ENCODE measurements at places on chromosomes 1 and 21.

GRCh38 chr1:96416701-96417444 is 304.7 kb upstream of the PTBP2 start:
- peak; percentile 27 for DNase-seq

DNA sequence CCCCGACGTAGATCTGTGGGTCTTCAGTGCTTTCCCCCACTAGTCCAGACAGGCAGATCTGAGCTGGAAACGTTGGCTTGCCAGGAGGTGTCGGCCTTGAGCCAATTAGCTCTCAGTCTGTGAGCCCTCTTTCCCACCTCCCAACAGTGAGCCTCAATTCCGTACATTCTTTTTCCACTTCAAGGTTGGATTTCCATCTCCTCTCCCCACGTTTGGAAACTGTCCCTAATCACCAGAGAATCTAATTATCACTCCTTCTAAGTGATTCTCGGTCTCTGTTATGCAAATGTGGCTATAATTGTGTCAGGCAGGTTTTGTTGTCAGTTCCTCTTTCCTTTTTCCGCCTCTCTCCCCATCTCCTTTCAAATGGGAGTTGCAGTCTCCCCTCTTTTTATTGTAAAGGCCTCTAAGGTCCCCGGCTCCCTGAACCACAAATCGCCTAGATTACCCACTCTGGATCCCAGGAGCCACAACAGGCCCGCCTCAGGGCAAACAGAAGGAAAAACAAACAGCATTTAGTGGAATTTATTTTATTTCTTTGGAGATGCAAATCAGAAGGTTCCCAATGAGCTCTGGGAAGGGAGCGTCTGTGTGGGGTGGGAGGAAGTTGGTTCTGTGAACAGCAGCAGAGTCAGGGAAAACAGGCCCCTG is 29.4 kb upstream of the LRRN2 start:
- DNase-seq = peak; percentile 42

GRCh38 chr21:34552360-34553098 is 40.5 kb upstream of the KCNE1 start:
- no peak for DNase-seq

- no peak for DNase-seq
Measured at GRCh38 chr1:233491953-233492620, 121.8 kb upstream of the KCNK1 start.

- no peak for DNase-seq
Measured at GRCh38 chr1:215597961-215598360, 30.9 kb downstream of the KCTD3 start.

- DNase-seq = no peak
Measured at GRCh38 chr1:240619906-240620621, 8.1 kb upstream of the GREM2 start.

GRCh38 chr1:118186026-118186425 is 998 bp upstream of the SPAG17 start:
- DNase-seq = no peak

GRCh38 chr1:44895919-44896734 is 53.1 kb upstream of the PTCH2 start:
- DNase-seq = no peak

- DNase-seq = no peak
Measured at GRCh38 chr1:87632232-87632631, 303.6 kb downstream of the LMO4 start.

- DNase-seq = peak; percentile 48
Measured at GRCh38 chr1:232952514-232953499, 2.4 kb downstream of the NTPCR start.

GRCh38 chr1:188641566-188642211 is 1812.9 kb downstream of the PLA2G4A start:
- no peak for DNase-seq

DNA sequence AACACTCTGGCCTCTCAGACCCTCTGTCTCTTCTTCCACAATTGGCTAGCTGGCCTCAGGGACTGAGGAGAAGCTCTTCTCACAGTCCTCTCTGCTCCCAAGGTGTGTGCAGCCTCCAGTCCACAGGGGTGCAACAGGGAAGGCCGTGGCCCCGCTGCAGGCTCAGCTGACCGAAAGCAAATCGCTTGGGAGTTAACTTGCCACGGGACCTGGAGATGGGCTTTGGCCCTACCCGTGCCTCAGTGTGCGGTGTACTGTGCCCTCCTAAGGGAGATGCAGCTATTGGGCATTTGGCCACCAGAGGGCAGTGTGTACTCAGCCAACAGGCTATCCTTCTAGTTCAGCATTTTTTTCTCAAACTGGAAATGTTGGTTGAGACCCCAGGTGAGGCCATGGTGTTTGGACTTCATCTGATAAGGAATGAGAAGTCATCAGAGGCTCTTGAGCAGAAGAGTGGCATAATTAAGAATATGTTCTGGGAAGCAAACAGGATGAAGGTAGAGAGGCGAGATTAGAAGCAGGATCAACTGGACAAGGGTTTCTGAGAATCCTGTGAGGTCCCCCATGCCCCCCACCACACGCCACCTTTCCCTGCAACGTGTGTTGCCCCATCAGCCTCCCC is 42.5 kb upstream of the TMEM125 start:
- peak; percentile 78 for DNase-seq

DNA sequence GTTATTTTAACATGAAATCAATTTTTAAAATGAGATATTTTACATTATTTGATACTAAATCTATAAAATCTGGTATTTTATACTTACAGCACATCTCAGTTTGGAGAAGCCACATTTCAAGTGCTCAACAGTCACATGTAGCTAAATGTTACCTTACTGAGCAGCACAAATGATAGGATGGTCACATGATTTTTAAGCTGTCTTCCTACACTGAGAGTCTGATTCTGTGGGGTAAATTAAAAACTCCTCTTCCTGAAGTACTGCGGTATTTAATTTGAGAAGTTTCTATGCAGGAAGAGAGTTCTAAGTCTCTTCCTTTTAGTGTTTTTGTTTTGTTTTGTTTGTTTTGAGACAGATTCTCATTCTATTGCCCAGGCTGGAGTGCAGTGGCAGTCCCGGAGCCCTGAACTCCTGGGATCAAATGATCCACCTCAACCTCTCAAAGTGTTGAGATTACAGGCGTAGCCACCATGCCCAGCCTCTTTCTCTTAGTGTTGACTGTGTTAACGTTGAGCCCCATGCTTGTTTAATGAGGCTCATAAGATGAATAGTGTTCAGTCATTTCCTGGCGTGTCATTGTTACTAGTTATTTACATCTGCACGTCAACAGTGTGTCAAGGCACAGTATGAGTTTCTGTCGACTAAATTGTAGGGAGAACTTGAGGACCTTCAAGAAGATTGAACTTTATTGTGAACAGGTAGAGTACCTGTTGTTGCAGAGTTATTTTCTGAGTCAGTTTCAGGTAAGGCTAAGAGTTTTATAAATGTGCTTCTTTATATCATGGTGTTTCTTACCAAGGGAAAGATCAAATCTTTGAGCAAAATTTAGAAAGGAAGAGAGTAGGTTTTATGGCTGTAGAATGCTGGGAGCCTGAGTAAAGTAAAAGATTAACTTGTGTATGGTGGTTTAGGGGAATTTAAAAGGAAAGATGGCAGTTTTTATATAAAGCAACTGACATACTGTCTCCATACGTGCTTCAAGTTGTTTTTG is 3.3 kb downstream of the CNST start:
- peak; percentile 46 for DNase-seq

DNA sequence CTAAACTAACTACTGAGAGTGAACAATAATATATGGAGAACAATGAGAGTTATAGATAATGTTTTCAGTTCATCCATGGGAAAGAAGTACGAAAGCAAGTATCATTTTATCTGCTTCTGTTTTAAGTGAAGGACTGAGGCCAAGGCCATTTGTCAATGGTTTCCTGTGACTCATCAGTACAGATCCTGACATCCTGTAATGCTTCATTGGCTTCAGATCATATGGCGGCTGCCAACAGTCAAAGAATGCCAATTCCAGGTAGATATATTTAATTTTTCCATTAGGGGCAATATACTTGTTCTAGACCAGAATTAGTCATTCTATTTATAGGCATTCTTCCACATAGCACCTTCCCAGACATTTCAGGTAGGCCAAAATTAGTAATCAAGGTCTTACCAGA is 97.3 kb downstream of the USH2A start:
- no peak for DNase-seq

DNA sequence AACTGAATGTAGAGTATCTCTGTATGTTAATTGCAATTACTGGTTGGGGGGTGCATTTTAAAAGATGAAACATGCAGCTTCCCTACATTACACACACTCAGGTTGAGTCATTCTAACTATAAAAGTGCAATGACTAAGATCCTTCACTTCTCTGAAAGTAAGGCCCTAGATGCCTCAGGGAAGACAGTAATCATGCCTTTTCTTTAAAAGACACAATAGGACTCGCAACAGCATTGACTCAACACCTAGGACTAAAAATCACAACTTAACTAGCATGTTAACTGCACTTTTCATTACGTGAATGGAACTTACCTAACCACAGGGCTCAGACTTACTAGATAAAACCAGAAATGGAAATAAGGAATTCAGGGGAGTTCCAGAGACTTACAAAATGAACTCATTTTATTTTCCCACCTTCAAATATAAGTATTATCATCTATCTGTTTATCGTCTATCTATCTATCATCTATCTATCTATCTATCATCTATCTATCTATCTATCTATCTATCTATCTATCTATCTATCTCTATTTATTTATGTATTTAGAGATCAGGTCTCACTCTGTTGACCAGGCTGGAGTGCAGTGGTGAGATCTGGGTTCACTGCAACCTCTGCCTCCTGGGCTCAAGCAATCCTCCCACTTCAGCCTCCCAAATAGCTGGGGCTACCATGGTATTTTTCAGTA is 47.8 kb downstream of the CHML start:
- no peak for DNase-seq

- DNase-seq = no peak
Measured at GRCh38 chr1:100178091-100178490, at the start of gene LRRC39. Gene LRRC39 (minus strand): TSS chr1:100178256. CDS start chr1:100168516, 9,740 bp downstream.

DNA sequence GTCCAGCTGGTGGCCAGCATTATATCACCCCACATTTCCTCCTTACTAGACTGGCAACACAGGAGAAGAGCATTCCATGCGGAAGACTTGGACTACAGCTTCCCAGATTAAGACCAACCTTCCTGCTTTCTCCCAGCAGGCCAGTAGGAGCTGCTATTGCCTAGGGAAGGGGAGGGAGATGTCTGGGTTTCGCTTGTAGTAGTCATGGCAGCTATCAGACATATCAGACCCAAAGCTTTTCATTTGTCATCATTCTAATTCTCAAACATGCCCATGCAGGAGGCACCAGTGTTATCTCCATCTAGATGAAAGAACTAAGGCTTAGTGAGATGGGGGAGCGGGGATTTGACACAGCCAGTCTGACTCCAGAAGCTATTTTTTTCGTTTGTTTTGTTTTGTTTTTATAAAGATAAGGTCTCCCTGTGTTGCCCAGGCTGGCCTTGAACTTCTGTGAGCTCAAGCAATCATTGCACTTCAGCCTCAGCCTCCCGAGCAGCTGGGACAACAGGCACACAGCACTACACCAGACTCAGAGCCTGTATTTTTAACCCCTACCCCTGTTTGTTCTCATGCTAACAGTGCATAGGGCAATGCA is 4.5 kb downstream of the PLA2G2A start:
- DNase-seq = peak; percentile 46

DNA sequence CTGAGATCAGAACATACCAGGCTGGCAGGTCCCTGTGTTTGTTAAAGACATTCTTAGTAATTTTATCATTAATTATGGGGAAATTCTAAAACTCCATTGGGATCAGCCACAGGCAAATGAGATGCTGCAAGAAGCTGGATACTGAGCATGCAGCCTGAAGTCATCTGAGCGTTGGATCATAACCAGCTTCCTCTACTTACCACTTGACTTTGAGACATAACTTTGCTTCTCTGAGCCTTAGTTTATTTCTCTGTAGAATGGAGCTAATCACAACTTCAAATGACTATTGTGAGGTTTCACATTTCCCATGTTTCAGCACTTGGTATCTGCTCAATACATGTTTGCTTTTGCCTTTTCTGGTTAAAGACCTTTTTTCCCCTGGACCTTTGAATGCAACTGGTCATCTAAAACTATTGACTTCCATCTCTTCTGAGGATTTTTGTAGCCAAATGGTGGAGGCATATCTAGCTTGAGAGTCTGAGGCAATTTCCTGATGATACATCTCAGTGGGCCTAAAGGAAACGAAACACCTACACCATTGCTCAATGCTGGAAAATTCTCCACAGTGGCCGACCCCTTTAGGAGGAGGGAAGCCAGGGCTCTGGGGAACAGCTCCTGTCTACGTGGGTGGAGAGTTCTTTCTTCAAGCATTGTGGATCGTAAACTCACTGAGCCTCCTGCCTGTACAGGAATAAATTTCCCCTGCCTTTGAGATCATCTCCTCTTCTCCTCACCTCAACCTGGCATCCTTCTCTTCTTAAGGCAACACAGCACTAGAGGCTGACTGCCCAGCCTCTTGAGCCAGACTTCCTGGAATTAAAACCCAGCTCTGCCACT is 109.1 kb upstream of the HOOK1 start:
- no peak for DNase-seq

GRCh38 chr21:28632755-28633408 is 359.8 kb downstream of the LTN1 start:
- DNase-seq = no peak

- DNase-seq = no peak
Measured at GRCh38 chr1:181015251-181015615, 7.4 kb downstream of the STX6 start.

GRCh38 chr1:64678366-64678765 is 66.5 kb upstream of the RAVER2 start:
- no peak for DNase-seq

DNA sequence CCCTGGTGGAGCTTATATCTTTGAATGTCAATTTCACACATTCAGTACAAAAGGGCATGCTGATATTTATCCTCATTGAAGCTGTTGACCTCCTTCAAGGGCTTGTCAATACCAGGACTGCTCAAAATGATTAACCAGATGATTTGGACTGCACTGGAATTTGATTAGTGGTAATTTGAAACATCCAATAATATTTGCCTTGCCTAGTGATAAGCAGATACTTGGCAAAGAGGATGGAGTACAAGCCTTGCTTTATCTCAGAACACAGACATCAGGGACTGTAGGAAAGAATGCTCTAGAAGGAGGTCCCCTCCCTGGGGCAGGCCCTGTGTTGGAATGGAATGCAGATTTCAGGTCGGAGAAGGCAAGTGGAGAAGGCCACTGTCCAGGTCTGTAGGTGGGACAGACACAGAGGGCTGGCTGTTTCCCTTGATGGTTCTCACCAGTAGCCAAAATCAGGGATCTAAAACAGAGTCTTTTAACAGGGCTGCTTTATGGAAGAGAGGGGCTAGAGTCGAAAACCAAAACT is 64.8 kb upstream of the ZNF648 start:
- DNase-seq = no peak

All from GM13977 (cell line).